CD4-positive, alpha-beta T cell treated with Interleukin-15 for 1 hour (primary cell): ENCODE measurements at places on chromosomes 6 and 20.
A peak's percentile ranks its signal among the peaks of the same experiment; 100 is the strongest.

GRCh38 chr6:2859185-2859700 is 17.6 kb upstream of the SERPINB1 start:
- DNase-seq = no peak

DNA sequence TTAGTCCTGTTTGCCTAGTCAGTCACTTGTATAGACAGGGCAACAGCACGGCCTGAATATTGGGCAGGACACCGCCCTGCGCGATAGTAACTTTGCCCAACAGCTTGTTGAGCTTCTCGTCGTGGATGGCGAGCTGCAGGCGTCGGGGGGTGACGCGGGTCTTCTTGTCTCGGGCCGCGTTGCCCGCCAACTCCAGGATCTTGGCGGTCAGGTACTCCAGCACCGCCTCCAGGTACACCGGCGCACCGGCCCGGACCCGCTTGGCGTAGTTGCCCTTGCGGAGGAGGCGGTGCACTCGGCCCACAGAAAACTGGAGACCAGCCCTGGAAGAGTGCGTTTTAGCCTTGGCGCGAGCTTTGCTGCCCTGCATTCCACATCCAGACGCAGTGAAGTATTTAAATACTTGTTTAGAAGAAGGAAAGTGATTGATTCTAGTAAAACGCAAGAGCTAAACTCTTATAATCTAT is 92.8 kb upstream of the BTN3A2 start:
- peak; percentile 53 for DNase-seq

DNA sequence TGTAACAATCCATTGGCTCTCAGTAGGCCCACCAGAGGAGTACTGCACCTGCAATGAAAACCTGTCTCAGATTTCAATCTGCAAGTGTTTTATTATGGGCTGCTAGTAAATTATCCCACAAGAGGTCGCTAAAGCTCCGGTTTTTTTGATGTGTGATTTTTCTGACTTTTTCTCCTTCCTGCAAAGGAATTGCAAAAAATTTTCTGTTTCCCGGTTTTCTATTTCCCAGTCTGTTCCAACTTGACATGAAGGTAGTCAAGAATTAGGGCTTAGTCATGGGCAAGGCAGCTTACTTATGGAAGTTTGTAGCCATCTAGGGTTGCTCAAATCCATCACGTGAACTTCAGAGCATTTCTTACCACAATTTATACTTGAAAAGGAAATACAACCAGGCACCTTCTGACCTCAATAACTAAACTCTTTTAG is 38.5 kb upstream of the AHI1 start:
- DNase-seq = no peak

DNA sequence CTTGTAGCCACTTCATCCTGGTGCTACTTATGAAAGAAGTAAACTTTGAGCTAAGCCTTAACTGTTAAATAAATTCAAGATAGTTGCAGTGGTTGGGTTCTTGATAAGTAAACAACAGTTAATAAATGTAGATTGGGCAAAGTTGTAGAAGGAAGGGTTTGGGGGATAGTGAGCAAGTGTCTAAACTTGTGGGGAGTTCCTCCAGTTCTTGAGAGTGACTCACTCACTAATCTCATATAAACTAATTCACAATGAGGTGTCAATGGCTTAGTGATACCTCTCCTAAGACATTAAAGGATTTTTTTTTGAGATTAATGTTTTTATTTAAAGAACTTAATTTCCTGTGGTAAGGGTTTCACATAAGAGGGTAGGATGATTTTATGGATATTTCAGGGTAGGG is 507.4 kb downstream of the BMP2 start:
- no peak for DNase-seq

- no peak for DNase-seq
Observed at GRCh38 chr20:47810721-47811347, 25.6 kb upstream of the SULF2 start.

DNA sequence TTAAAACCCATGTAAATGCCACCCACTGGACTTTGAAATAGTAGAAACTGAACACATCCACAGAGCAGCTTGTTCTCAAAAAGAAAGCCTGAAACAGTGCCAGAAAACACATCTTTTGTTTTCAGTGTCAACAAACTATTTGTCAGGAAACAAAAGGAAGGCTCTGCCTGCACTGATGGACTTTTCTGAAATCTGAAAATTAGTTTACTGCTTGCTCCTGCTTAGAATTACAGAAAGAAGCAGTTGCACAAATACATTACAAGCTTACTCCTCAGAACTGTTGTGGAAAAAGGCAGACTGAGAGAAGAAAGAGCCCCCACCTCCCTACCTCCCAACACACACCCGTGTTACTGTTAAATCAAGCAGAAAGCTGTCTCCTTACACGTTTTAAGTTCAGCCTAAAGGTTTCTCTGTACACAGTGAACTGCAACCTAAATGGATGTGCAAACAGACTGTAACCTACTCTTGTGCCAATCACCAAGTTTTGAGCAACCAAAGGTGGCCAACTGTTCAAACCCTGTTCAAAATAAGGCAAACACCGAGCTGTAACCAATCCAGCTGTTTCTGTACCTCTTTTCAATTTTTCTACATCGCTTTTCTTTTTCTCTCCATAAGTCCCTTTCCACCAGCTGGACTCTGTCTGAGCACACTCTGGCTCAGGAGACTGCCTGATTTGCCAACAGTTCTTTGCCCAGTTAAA is 43.7 kb downstream of the FRK start:
- no peak for DNase-seq

DNA sequence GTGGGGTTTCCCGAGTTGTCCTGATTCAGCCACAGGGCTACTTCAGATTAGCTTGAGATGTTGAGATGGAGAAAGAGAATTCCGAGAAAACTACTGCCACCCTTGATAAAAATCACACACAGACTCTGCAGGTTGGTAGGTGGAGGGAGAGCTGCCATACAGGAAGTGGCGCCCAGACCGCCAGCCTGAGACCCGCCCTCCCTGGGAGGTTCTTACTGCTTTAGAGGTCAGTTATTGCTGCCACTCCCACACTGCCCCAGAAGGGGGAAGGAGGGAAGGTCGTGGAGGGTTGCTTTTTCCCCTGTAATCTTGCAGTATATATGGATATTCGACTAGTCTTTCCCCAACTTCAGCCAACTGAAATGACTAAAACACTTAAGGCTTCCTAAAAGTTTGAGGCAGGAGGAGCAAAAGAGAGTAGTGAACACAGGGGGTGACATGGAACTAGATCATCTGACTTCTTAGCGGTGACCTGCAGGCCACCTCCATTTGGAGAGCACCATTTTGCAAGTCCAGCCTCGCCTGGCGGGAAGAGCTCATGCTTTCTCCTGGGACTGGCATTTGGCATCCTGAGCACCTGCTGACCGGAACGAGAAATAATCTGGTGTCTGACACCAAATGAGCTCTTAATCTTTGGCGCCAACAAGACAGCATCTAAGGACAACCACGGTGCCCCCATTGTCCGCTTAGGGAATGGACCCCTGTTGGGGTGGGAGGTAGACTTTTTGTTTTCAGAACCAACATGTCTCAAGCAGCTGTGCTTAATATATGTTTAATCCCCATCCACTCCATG is 35.7 kb upstream of the SLC22A1 start:
- no peak for DNase-seq

- no peak for DNase-seq
Observed at GRCh38 chr20:59584278-59584925, 19.9 kb upstream of the PHACTR3 start.

- no peak for DNase-seq
Observed at GRCh38 chr6:167669553-167669849, 157.2 kb upstream of the AFDN start.

DNA sequence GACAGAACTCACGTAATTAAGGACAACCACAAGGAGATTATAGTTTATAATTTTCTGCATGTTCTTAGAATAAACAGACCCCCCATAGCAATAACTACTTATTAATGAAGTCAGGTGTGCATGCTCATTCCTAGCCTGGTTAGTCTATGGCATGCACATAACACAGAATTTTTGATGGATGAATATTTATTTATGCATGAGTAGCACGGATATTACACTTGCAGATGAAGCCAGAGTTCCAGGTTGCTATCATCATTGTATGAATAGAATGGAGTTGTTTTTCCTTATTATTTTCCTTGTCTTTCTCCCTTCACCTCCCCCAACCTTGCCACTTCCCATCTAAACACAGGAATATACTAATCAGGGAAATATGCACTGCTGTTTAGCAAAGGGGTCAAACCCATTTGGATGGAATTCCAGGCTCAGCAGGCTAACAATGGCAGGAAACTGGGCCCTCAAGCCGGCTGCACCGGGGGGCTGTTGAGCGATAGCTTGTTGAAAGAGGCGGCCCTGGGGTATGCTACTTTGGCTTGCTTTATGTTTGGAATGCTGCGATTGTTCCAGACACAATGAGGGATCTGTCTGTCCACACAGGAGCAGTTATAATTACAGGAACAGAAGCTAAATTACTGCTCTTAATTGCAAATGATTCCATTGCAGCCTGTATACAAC is 112.6 kb downstream of the TMEM170B start:
- DNase-seq = no peak

DNA sequence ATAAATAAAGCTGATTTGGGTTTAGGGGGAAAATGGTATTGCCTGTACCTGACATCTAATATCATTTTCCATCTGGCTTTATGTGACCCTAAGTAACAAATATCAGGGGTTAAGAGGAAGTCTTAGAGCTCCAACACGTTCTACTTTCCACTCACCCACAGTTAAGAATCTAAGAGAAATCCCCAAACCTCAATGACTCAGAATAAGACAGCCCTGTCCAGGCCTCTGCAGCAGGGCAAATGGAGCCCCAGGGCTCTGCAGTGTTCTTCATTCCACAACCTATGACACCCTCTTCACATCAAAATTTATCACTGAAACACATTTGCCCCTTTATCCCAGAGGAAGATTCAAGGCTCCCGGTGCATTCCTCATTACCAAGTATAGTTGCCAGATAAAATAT is 20.3 kb upstream of the TENT5A start:
- no peak for DNase-seq
